ENCODE measurements at places on chromosomes 12 and 14. TPM values are rescaled to one million over a fixed set of nuclear protein-coding genes. Genes with fewer than 3 reads are reported as not detected.

The NKX2-1 gene
- total RNA-seq: not detected

The HHIPL1 gene
- not detected for total RNA-seq

The EML5 gene
- 0.06 TPM for total RNA-seq

The RTRAF gene
- 204 TPM for total RNA-seq

The CD163 gene
- total RNA-seq: not detected

The ERP29 gene
- 38.5 TPM for total RNA-seq

The BICDL1 gene
- total RNA-seq: 0.18 TPM

The LRRC10 gene
- total RNA-seq: not detected

The GALNT9 gene
- 0.08 TPM for total RNA-seq

The CLECL1 gene
- total RNA-seq: not detected

The HOTAIR gene
- 1.5 TPM for total RNA-seq

Data from SJCRH30 (cell line).